Glomerular endothelial cell (primary cell): ENCODE measurements at places on chromosomes 13 and 19. TPM values are rescaled to one million over a fixed set of nuclear protein-coding genes. Genes with fewer than 3 reads are reported as not detected.

The LILRA6 gene
- total RNA-seq: not detected in 2 replicates

The BEST2 gene
- total RNA-seq: not detected in 2 replicates

The PLK5 gene
- total RNA-seq: not detected in 2 replicates

The POU2F2 gene
- total RNA-seq: 7.4 and 10.7 TPM in 2 replicates

The CEACAM19 gene
- total RNA-seq: 4.4 and 9.0 TPM in 2 replicates

The RDH8 gene
- total RNA-seq: not detected in 2 replicates

The TEX101 gene
- not detected in 2 replicates for total RNA-seq

The ELAVL3 gene
- total RNA-seq: not detected in 2 replicates

The PLPP2 gene
- 13.9 and 30.5 TPM in 2 replicates for total RNA-seq

The ZNF600 gene
- 1.8 and 2.1 TPM in 2 replicates for total RNA-seq

The PDE4C gene
- total RNA-seq: 0.58 TPM in 1 of 2 replicates, not detected in the other

The SIGLECL1 gene
- not detected in 2 replicates for total RNA-seq

The NTF4 gene
- not detected in 2 replicates for total RNA-seq

The RNF113B gene
- total RNA-seq: not detected in 2 replicates

The ERICH6B gene
- total RNA-seq: not detected in 2 replicates

The OR4F17 gene
- not detected in 2 replicates for total RNA-seq

The HS6ST3 gene
- 0.12 and 0.29 TPM in 2 replicates for total RNA-seq

The KLK15 gene
- not detected in 2 replicates for total RNA-seq

The IQCN gene
- 0.92 and 2.4 TPM in 2 replicates for total RNA-seq

The C19orf33 gene
- 24.3 and 37.2 TPM in 2 replicates for total RNA-seq

The CYP2A6 gene
- total RNA-seq: not detected in 2 replicates

The PLVAP gene
- 5.4 and 22.9 TPM in 2 replicates for total RNA-seq
